Activated CD4-positive, alpha-beta T cell treated with anti-CD3 and anti-CD28 coated beads, Interleukin-2, amount 50 U/mL, for 4 hours (primary cell): ENCODE measurements at places on chromosomes 7 and 10.

- DNase-seq = no peak
Measured at GRCh38 chr7:101154693-101155102, 422 bp downstream of the AP1S1 start.

DNA sequence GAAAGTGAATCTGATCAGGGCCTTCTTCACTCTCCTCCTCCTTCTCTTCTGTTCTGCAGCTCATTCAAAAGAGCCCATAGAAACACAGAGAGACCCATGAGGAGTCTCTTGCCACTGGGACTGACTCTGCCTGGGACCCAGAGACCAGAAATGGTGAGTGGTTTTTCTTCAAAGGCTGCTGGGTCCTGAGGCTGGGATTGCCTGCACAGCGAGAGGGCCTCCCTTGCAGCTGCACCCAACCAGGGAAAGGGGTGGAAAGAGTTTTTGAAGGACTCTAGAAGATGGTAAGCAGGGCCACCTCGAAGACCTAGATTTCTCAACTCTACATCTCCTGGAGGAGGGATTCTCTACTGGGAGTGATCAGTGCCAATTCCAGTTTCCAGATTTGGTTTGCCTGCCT, 15.5 kb upstream of the HOXA13 start:
- DNase-seq = no peak

GRCh38 chr10:98466861-98467505, 20.2 kb upstream of the HPS1 start:
- no peak for DNase-seq

GRCh38 chr10:48306870-48307710, 613 bp downstream of the MAPK8 start:
- DNase-seq = peak; percentile 63

DNA sequence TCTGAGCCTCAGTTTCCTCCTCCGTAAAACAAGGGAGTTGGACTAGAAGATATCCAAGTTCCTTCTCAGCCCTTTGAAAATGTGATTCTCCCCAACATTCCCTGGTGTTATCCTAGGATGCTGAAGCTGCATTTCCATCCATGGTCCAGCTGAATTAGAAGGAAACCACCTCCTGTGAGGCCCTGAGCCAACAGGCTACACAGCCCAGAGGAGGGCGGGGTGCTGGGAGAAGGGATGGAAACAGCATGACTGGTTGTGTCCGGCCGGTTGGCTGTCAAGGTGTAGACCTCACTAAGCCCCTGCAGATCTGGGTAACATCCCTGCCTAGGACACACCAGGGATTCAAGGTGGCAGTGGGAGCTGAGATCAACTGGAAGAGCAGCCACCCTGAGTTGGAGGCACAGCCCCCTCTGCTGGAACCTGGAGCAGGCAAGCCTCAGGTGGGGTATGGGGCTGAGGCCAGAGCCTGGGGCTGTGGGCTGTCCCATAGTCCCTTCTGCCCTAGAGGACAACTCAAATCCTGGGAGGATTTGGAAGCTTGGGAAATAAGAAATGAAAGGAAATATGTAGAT, 72.0 kb downstream of the PAX2 start:
- no peak for DNase-seq

GRCh38 chr10:89055159-89055558, 64.6 kb downstream of the FAS start:
- DNase-seq = no peak

- no peak for DNase-seq
Measured at GRCh38 chr7:98355250-98355538, 45.7 kb downstream of the BAIAP2L1 start.

- DNase-seq = no peak
Measured at GRCh38 chr10:96468845-96469244, 44.9 kb downstream of the TLL2 start.

DNA sequence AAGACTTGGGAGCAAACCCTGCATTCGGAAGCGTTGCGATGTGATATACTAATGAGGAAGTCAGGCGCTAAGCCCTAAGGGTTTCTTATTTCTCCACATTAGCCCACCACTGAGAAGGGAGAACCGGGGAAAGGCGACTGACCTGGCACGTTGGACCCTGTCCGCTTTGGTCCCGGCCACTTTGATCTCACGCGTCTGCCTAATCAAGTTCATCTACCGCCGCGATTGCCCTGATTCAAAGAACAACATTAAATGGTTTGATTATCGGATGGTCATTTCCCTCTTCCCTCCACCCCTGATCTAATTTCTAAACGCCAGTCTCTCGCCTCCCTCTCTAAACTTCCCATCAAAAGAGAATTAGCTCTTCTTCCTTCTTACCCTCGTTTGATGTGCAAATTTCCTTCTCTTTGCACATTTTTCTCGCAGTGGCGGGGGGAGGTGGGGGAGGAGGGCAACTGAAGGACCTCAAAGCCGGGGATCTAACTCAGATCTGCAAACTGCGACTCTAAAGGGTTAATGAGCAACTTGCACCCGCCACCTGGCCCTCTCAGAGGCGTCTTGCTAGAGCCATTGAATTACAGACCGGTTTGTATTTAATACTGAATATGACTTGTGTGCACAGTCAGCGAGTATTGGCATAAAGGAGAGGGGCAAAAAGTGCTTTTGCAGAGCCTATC, 687 bp upstream of the DKK1 start:
- no peak for DNase-seq

DNA sequence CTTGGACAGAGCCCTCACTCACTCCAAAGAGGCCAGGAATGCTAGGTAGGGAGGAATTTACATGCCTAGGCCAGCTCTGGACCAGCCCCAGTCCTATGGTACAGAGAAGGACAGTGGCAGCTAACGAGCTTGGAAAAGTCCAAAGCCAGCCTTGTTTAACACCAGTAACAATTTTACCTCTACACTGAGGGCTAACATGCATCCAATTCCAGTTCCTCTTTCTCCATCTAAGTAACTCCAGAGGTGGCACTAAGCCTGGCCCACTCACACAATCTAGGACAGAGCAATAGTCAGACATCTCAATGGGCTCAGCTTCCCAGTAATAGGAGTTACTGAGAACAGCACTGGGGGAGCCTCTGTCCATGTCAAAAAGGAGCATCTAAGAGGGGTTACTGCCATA, 5.7 kb upstream of the LCOR start:
- no peak for DNase-seq

DNA sequence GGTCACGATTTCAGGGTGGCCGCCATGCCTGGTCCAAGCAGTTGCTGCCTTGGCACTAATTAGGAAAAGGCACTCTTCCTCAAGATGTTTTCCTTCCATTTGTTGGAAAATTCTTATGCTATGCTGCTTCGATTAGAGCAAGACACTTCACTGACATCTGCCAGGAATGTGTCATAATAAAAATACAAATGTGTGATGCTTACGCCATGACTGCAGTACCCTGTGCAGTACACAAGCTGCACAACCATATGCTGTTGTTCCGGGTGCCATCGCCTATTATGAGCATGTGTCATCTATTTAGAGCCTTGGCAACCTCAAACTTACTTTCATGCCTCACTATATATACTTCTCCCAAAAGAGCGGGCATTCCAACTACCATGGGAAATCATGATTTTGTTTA, 14.9 kb upstream of the MPP7 start:
- no peak for DNase-seq

- DNase-seq = no peak
Measured at GRCh38 chr10:3635697-3636096, 149.3 kb downstream of the KLF6 start.

DNA sequence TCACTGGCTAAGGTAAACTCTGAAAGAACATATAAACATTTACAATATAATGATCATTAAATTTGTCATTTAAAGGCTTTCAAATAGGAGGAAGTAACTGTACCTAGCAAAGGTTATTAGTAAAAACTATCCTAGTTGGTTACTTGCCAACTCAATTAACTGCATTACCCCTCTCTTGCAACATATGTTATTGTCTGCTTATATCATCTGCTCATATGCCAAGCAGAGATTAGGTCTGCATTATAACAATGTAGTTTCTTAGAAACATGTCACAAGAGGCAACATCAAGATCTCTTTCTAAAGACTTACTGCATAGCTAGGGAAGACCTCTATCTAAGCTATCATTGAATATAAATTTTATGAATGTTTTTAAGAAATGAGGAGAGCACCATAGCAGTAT, 132.5 kb downstream of the RELN start:
- DNase-seq = no peak

- no peak for DNase-seq
Measured at GRCh38 chr7:27140126-27140857, 3.2 kb downstream of the HOXA5 start.
